ENCODE measurements at places on chromosomes 11 and 22.

- DNase-seq: no peak
Observed at GRCh38 chr11:111766834-111767142, 599 bp upstream of the PPP2R1B start.

DNA sequence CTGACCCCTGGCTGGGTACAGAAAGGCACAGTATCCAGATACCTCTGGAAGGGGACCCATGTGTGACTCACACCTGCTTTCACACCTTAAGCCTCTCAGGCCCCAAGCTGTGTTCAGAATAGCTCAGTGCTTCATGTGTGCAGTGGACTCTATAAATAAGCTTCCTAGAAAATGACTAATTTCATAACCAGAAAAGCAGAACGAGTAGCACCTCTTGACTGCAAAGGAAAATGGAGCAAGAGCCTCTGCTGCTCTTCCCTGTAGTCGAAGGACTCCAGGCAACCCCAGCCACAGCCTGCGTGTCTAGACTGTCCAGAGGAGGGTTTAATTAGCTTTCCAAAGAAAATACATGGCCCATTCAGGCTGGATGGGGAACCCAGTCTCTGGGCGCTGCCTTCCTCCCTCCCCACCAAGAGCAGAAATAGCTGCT is 23.1 kb downstream of the PTPN5 start:
- DNase-seq: no peak

DNA sequence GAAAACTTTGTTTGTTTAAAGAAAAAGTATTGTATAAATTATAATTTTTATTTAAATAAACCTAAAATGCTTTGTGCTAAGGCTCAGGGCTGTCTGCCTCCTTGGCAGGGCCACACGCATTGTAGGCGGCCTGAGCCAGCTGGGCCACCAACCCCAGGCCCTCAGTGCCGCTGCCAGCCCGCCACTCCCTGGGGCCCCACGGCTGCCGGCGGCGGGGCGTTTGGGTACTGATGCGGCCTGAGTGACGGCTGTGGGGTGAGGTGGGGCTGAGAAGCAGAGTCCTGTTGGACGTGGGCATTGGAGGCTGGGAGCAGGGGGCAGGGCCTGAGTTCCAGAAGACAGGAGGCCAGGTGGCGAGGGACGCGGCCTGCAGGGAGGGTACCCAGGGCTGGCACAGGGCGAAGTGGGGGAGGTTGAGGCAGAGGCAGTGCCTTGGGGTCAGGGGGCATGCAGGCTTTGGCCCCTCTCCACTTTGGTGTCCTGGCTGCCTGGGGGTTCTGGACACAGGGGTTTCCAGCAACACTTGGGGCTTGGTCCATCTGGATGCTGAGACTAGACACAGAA is 58.3 kb downstream of the CERK start:
- DNase-seq: no peak

DNA sequence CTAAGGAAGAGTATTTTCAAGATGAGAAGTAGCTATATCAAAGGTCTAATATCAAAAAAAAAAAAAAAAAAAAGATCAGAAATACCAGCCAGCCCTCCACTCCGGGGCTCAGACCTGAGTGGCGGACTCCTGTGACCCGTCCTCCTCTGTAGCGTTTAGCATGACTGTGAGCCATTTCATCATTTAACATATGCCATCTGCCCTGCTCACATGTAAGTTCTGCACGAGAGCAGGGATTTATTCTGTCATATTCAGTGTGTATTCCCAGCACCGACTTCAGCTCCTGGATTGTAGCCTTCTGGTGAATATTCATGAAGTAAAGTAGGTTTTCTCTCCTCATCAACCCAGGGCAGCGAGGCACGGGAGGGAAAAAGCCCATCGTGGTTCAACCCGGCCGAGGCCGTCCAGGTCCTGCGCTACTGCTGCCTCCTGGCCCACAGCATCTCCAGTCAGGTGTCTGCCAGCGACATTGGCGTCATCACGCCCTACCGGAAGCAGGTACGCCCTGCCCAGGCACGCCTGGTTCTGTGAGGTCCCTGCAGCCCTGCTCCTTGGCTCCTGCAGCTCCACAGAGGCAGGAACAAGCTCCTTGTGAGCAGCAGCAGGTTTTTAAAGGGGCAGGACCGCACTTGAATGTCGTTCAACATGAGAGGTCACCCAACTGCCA is 12.7 kb upstream of the PANX2 start:
- DNase-seq: no peak

DNA sequence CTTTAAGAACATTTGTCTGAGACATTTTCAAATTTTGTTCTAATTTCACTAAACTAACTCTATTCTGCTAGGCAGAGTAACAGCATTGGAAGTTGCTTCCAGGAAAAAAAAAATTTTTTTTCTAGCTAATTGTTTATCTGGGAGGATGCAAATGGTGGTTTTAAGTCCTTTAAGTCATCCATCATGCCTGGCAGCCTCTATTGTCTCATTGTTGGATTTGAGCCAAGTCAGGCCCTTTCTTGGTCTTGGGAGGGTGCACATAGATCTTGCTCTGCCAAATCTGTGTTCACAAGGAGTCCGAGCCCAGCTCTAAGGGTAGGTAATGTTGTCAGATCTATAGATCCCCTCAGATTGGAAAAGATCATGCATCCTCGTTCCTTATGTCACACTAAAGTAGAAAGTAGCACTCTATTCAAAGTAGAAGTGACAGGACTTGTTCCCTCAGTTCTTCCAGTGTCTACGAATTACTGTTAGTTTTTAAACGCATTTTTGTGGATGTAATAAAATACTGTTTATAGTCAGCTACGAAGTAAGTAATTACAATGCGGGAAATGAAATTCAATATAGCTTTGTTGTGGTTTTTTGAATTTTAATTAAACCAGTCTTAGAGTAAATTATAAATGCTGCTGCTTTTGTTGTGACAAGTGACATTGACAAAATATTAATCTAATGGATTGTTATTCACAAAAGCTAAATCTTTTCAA is 166.0 kb upstream of the RASSF10 start:
- no peak for DNase-seq
